Retina (tissue), 1 donor: ENCODE measurements at places on chromosomes 1 and 21.

DNA sequence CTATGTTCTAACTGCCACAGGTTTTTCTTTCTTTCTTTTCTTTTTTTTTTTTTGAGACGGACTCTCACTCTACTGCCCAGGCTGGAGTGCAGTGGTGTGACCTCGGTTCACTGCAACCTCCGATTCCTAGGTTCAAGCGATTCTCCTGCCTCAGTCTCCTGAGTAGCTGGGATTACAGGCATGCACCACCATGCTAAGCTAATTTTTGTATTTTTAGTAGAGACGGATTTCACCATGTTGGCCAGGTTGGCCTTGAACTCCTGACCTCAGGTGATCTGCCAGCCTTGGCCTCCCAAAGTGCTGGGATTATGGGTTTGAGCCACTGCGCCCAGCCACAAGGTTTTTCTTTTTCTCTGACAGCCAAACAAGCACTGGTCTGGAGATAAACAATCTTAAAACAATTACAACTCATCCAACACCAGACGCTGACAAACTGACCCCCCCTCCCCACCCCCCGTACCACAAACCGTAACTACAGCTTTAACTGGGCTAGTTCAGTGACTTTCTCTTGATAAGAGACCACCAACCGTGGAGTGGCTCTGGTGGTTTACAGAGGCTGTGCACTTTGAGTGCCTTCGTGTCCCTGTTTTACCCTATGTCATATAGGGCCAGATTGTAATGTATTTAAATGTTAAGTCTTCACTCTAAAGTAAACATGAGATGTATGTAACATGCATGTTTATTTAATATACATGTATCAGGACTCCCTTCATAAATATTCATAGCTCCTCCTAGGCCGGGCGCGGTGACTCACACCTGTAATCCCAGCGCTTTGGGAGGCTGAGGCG, 19.5 kb upstream of the PUM1 start:
- no peak for DNase-seq

DNA sequence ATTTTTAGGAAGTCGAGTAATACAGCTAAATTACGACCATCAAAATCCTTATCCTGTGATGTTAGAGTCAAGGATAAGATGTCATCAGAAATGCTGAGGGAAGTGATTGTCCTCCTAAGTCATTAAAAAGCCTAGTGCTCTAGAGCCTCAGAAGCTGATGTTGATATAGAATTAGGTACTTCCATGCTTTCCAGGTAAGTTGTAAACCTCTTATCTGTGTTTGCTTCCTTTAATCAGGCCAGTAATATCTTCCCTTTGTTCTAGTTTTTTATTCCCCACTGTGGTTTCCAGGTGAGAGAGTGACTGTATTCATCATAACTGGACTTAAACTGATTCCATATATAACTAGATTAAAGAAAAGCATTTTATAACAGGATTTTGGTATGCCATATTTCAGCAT, 44.4 kb downstream of the SMG7 start:
- DNase-seq = no peak

GRCh38 chr1:198678901-198679329, 40.1 kb downstream of the PTPRC start:
- DNase-seq = no peak

DNA sequence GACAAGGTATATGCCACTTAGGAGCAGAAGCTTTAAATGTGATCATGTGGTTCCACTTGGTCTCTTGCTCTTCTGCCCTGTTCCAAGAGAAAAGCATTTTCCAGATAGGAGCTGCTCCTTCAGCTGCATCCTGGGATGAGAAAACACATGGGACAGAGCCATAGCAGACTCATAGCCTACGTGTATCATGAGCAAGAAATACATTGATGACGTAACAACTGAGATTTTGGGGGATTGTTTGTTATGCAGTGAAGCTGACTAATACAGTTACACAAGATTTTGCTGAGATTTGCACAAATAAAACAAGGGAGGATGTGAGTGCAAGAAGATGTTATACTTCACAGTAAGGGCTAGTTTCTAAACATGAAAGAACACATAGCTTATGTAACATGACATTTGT, 36.0 kb upstream of the IRF2BP2 start:
- DNase-seq = no peak

- no peak for DNase-seq
Observed at GRCh38 chr1:15287035-15287979, 40.3 kb downstream of the FHAD1 start.

DNA sequence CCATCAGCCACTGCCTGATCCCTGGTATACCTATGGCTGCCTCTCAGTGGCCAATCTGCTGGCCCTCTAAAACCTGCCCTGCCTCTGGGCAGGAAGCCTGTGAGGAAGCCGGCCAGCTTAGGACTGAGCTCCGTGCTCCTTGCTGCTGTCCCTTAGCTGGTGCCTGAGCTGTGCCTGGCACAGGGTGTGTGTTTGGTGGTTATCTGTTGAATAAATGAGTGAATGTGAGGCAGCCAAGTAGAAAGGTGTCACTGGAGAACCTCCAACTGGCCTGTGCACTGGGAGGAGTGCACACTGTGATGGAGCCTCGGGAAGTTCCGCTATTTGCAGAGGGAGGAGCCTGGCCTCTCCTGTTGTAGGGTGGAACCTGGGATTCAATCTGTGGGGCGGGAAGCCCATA, 63.4 kb upstream of the STUM start:
- DNase-seq = no peak

DNA sequence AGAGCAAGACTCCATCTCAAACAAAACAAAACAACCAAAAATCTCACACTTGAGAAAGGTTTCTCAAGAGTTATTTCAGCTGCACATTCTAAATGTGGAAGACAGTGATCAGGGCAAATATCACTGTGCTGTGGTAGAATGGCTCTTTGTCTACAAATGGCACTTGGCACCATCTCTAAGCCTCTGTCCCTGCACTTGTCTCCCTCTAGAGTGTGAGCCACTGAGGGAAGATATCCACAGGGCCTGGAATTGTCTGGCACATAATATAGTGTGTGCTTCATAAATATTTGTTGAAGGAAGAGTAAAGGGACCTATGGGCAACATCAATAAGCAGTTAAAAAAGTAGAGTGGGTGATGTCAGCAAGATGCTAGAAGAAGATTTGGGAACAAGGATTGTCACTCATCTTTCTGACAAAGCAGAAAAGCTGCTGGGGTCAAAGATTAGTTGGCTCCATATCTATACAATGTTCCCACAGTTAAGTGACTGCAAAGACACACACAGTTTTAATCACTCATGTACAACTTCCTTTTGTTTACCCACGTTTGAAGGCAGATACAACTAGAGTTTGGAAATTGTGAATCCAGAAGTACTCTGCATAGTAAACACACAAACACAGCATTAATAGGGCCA, 19.1 kb downstream of the CD101 start:
- DNase-seq = no peak

- no peak for DNase-seq
Observed at GRCh38 chr1:178048883-178049282, 45.0 kb upstream of the RASAL2 start.
